ENCODE measurements at places on chromosomes 2 and 18.

- DNase-seq = no peak
Observed at GRCh38 chr2:179274749-179275148, 10.1 kb upstream of the SESTD1 start.

GRCh38 chr2:241126771-241127202 is 22.5 kb downstream of the PASK start:
- no peak for DNase-seq

DNA sequence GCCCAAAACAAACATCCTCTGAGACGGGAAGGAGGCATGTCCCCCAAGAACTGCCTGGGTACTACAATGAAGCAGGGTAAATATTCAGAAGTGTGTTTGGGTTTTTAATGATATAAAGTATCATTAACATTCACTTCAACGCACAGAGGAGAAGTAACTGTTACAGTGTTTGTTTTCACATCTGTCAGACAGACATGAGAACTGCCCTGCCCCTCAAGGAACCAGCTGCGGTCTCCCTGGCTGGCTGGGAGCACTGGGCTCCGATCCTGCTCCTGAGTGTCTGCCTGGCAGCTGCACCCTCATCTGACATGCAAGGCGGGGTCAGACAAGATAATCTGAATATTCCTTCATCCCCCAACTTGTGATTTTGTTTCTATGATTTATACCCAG is 75.6 kb downstream of the MBP start:
- no peak for DNase-seq

GRCh38 chr2:194556629-194557028 is 1100.4 kb upstream of the SLC39A10 start:
- no peak for DNase-seq

DNA sequence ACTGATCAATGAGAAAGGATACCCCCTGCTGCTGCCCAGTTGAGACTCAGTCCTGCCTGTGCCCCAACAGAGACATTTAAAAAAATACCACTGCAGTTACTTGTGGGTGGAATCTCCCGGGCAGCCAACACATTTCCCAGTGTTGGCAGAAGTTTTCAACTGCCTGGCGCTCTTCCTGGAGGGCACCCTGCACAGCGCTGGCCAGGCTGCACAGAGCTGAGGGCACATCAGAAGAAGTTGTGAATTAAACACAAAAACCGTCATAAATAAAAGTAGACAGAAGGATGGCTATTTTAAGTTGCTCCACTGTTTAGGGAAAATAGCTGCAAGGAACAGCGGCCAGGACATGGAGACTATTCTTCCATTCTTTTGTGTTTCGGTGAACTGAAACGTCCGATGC is 110.2 kb upstream of the THOC1 start:
- DNase-seq = no peak

DNA sequence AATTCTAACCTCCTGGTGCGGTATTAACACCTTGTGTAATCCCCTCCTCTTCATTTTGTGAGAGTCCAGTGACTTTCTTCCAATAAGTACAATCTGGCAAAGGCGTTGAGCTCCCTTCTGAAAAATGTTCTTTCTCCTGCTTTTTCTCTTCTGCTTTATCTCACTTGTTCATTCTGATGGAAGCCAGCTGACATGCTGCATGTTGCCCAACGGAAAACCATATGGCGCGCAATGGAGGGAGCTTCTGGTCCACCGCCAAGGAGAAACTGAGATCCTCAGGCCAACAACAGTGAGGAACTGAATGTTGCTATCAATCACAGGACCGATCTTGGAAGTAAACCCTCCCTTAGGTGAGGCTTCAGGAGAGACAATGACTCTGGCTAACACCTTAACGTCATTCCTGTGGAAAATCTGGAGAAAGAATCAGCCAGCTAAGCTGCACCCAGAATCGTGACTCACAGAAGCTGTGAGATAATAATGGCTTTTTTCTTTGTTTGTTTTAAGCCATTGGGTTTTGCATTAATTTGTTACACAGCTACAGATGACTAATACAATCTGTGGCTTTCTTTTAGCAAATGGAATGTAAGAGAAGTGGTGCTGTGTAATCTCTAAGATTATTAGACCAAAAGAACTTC is 1323.9 kb upstream of the DDX18 start:
- DNase-seq = no peak

DNA sequence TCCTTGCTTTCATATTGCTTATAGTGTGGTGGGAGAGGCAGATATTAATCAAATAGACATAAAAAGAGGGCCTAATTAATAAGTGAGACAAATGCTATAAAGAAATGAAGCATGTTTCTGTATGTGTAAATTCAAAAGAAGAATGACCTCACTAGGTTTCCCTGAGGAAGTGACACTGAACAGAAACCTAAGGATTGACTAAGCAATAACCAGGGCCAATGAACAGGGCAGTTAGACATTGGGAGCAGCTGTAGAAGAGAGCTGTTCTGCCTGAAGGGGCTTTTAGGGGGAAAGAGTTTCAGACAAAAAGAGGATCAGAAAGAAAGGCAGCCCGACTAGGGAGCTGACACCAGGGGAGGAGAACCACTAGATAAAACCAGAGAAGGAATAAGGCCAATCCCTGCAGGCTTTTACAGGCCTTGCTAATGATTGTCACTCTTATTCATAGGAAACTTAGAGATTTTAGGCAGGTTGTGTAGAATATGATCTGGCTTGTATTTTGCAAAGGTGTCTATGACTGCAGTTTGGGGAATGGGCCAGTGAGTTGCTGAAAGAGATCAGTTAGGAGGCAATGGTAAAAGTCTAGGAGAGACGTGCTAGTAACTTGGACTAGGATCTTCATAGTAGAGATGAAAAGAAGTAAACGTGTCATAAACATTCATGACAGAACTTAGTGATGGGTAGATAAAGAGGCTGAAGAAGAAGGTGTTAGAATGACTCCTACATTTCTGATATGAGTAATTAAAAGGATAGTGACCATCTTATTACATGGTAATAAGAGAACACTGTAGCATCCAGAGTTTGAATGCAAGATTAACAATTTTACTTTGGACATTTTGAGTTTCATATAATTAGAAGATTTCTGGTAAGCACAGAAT is 26.8 kb upstream of the NABP1 start:
- DNase-seq = no peak

DNA sequence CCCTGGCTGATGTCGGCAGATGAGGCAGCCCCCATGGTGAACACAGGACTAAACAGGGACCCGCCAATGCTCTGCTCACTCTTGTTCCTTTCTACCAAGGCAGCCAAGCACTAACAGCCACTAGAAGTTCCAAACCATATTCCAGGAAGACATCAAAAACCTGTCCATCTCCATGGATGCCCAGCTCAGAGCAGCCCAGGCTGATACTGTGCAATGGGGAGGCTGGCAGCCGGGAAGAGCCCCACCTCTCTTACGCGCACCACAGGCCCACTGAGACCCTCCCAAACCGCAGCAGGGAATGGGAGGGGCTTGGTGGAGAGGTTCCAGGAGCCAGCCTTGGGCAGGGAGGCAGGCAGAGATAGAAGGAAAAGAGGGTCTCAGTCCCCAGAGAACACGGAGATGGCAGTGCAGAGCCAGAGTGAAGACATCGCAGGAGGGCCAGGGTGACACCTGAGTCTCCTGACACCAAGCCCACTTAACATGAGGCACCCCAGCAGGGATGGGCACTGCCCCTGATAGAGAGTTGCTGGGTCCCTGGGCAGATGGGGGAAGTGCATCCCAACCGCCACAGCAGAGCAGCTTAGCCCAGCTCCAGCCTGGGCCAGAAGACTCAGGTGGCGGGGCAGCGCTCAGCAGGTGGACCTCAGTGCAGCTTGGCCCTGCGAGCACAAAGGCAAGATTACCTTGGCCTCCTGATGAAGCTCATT is 3.4 kb downstream of the HS6ST1 start:
- DNase-seq = no peak

DNA sequence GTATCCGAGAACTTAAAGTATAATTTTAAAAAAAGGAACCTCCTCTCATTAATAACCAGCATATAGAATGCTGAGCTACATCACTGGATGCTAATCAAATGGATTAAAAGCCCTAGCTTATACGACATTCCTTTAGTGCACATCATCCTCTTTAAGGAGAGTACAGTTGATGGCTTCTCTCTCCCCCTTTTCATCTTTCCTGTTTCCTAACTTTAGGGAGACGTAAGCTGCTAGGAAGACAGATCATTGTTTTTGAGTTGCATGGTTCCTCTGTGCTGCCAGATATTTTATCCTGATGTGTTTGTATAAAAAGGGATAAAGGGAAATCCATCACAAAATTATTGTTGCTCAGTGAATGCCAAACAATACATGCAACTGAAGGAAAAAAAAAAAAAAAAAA is 94.2 kb downstream of the SLC8A1 start:
- DNase-seq = no peak

DNA sequence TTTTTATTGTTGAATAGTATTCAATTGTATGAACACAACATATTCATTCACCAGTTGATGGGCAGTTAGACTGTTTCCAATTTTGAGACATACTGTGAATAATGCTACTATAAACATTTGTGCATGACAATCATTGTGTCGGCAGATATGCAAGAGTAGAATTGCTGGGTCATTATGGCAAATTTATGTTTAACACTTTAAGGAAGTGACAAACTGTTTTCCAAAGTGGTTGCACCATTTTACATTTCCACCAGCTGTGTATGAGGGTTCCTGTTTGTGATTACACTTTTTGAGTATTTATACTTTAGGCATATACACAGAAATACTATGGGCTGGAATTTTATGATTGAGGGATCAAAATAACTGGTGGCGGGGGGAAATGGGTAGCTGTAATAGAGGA is 61.2 kb downstream of the MAP4K3 start:
- no peak for DNase-seq

- DNase-seq = no peak
Observed at GRCh38 chr2:206045251-206045650, 40.7 kb downstream of the INO80D start.

- no peak for DNase-seq
Observed at GRCh38 chr2:109046925-109047508, 58.0 kb upstream of the EDAR start.

- DNase-seq = peak; percentile 56
Observed at GRCh38 chr18:30280861-30281470, 761.6 kb downstream of the DSC3 start.

DNA sequence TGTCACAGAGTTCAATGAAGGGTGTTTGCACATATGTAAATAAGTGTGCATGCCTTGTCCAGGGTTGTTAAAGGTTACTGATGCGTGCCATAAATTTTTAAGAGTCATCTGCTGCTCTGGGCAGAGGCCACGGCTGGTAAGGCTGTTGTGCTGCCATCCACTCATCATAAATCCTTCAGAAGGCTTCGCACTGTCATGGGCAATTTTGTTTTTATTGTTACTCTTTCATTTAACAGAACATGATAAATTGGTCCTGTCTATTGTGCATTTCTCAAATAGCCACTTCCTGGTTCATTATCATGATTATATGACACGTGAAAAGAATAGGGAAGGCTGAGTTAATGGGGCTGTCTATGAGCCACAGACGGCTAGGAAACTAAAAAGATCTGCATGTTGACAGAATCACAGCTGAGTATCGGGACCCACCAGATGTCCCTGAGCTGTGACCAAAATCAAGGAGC is 634.3 kb upstream of the SOX11 start:
- peak; percentile 89 for DNase-seq

GRCh38 chr2:88212251-88212790 is 42.2 kb downstream of the THNSL2 start:
- no peak for DNase-seq

DNA sequence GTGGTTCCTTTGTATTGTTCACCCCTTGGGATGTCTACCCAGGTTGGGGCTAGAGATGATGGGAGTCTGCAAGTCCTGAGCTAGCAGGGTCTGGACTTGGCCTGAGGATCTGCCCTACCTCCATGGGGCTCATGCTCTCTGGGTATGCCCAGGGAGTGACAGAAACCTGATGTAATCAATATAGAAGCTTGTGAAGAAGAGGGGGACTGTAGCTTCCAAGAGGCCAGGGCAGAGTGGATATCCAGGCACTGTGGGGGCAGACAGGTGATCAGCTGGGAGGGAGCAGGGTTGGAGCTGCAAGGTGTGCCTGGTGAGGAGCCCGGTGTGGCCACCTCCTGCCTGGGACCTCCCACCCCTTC is 164.2 kb downstream of the CTIF start:
- no peak for DNase-seq

- DNase-seq = no peak
Observed at GRCh38 chr2:218029366-218030360, 26.9 kb upstream of the TNS1 start.

- no peak for DNase-seq
Observed at GRCh38 chr2:240183875-240184590, 43.6 kb upstream of the OTOS start.

GRCh38 chr2:234444893-234445292 is 52.0 kb downstream of the ARL4C start:
- DNase-seq = no peak

DNA sequence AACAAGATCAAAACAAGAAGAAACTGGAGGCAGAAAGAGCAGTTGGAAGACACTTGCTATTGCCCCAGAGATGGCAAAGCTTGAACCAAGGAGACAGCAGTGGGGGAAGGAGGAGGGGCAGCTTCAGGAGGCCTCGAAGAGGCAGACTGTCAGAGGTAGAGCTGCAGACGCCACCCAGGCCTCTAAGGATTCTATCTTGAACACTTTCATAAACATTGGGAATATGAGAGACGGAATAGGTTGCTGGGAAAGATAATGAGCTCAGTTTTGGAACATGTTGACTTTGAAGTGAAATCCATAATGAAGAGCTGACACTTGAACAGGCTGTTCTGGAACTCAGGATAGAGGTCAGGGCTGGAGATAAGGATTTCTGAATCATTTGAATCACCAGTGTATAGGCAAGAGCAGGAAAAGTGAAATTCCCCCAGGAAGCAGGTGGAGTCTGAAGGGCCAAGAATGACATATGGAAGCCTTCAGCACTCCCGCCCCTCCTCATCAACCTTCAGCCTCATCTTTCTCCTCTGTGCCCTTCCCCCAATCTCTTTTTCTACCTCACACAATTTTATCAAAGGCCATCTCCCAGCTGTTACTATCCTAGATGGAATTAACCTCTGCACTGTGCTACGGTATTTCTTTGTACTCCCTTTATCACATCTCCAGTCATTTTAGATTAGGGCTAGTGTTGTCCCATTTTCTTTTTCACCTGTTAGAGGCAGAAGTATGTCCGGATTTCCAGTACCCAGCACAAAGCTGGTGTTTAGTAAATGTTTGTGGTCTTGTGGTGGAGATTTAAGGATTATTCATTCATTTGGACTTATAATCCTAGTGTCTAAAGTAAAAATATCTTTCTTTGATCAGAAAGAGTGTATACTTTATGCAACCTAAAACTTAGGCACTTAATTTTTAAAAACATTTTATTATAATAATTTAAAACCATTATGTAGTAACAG is 47.5 kb upstream of the RTN4 start:
- no peak for DNase-seq

Measured in NCI-H1105 (cell line).